ENCODE measurements at places on chromosomes 1 and 21. TPM values are rescaled to one million over a fixed set of nuclear protein-coding genes. Genes with fewer than 3 reads are reported as not detected.

DNA sequence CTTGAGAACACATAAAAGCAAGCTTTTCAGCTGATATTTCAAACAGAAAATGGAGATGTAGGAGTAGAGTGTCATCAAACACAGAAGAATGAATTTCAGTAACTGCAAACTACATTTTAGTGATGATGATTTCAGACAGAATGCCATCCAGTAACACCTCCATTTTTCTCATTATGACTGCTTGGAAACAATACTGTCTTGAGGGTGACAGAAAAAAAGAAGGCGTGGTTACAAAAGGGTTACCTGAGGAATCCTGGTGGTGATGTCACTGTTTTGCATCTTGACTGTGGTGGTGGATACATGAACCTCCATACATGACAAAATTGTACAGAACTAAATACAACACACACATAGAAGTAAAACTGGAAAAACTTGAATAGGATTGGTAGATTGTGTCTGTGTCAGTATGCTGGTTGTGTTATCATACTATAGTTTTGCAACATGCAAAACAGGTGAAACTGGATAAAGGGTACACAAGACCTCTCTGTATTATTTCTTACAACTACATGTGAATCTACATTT, 375.9 kb downstream of the PTBP2 start:
- no peak for DNase-seq

- DNase-seq: no peak
Measured at GRCh38 chr1:231467986-231468385, 45.9 kb upstream of the EGLN1 start.

DNA sequence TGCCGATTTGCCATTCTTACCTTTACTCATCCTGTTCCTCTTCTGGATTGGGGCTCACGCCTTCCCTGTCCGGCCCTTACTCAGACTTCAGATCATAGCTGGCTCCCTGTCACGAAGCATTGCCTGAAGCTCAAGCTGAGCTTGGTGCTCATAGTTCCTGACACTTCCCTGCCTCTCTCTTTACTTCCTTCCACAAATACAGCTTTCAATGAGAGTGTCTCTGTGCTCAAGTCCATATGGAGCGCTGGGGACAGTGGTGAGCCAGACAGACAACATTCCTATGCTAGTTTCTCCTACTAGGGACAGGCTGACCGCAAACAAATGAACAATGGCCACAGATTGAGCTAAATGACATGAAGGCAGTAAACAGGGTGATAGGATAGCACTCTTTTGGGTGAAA, 38.1 kb downstream of the HHAT start:
- no peak for DNase-seq

- DNase-seq: no peak
Measured at GRCh38 chr1:202018468-202019234, 8.3 kb downstream of the ELF3 start.

DNA sequence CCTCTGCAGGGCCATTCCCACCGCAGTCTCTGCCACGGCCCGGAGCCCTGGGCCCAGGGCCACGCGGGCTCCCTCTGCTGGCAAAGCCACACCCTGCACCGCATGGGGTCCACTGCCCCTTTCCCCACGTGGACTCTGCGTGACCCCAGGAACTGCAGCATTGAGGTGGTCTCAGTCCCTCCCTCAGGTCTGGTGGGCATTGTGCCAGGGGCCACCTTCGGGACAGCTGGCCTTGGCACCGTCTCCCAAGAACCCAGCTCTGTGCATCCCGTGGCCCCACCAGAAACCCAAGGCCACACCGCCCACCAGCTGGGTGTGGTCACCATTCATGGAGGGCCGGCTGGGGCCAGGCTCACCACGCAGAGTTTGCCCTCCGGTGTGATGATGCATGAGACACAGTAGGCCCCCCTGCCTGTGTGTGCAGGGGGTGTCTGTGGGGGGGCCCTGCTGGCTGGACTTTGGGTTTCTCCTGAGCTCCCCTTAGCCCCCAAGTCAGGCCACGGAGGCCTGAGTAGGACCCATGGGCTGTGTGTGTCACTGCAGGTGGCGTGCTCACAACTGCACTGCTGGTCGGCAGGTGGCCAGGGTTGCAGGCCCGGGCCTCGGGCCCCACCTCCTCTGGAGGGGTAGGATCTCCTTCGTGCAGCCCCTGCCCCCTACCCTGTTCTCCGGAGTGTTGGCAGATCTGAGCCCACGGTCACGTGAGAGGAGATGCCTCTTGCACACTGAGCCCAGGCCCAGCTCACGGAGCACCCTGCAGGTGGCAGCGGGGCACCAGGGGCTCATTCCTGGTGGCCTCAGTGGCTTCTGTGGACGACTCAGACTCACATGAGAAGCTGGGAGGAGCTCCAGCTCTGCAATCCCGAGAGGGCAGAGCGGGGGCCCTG, 5.8 kb downstream of the VWA1 start:
- DNase-seq: peak; percentile 37

GRCh38 chr21:28090546-28090945, 902.1 kb downstream of the LTN1 start:
- no peak for DNase-seq

DNA sequence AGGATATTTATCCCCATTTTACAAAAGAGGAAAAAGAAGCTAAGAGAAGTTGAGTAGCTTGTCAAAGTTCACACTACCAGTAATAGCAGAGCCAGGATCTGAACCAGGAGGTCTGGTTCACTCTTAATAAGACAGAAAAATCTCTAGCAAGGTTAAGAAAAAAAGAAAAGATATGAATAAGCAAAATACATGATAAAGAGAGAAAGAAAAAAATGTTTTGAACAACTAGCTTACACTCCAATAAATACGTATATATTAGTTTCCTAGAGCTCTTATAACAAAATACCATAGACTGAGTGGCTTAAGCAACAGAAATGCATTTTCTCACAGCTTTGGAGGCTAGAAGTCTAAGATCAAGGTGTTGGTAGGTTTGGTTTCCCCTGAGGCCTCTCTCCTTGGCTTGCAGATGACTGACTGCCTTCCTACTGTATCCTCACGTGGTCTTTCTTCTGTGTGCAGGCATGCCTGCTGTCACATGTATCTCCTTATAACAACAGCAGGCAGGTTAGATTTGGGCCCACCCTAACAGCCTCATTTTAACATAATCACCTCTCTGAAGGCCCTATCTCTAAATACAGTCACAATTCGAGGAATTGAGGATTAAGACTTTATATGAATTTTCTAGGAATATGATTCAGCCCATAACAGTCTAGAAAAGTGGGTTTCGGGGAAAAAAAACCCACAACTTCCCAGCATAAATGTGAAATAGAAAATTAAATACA, 60.4 kb downstream of the LEPR start:
- DNase-seq: no peak

DNA sequence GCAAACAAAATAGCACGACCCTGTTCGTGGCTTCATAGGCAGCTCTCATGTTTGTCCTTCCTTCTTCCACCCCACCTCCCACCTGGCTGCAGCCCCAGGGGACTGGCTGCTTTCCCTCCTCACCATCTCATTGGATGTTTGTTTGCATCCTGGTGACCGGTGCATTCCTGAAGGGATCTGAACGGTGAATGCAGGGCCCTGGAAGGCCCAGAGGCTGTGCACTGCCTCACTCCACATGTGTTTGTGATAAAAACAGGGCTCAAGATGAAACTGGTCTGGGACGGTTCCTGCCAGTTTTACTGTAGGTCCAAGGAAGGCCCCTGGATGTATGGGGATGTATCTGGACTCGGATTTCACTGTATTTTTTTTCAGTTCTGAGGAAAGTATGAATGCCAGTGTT, 42.8 kb downstream of the CNN3 start:
- DNase-seq: no peak

DNA sequence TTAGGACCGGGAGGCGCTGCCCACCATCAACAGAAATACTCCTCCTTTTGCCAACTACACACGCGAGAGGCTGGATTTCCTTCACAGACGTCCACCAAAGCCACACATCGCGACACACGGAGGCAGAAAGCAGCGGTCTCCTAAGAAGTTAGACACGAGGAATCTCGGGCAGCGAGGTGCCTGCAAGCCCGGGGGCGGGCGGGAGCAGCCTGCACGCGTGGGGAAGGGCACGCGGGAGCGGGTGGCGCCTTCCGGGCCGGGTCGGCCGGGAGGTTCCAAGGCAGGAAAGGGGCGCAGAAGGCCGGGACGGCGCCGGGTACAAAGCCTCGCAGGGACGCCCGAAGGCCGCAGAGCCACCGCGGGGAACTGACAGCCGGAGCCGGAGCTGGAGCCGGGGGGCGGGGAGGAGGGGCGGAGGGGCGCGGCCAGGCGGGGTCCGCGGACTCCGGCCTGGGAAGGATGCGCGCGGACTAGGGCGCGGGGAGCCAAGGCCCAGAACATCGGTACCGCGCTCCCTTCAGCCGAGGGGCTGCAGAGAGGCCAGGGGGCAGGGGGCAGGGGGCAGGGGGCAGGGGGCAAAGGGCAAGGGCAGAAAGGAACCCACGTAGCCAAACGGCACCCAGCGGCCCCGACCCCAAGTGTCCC, 722 bp downstream of the NPHP4 start:
- peak; percentile 49 for DNase-seq

NTNG1 gene
- not detected for total RNA-seq

SLC5A3 gene
- total RNA-seq: 32.8 TPM

TLR5 gene
- 7.1 TPM for total RNA-seq

B3GALT6 gene
- total RNA-seq: 23.0 TPM

CENPF gene
- total RNA-seq: 2.2 TPM
